ENCODE measurements at places on chromosomes 4 and X. TPM values are rescaled to one million over a fixed set of nuclear protein-coding genes. Genes with fewer than 3 reads are reported as not detected.
A peak's percentile ranks its signal among the peaks of the same experiment; 100 is the strongest.

DNA sequence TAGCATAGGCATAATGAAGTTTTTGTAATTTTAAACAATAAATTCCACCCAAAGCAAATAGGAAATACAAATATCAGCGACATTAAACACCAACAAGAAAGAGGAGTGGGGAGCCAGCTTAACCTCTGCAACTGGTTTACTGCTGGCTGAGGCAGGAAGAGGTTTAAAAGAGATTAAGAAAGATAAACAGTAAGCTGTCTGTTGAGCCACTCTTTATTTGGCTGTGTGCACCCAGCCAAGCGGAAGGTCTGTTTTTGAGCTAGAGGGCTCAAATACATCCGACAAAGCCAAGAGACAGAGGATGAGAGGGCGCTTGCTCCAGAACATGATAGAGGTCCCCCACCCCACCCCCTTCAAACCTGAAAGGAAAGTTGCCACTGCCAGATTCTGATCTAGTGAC, 191.4 kb downstream of the MGST2 start:
- no peak for DNase-seq

The NXF2B gene
- not detected for total RNA-seq

DNA sequence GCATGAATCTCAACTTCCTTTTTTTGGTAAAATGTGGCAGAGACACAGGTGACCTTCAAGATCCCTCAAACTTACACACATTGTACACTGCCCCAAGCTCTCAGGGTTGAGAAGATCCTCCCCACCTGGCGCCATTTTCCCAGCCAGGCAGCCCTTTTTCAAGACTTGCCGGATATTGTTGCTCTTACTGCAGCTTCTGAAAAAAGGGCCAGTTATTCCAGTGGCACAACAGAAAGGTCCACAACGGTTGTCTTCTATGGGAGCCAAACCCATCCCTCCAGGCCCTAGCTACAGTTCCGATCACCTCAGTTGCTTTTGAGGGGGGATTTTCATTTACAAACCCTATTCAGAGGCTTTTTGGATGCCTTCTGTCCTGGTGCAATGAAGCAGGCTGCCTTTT, 101.1 kb downstream of the CHIC2 start:
- DNase-seq: no peak

- no peak for DNase-seq
Measured at GRCh38 chr4:125492957-125493356, 178.2 kb downstream of the FAT4 start.

The DCHS2 gene
- total RNA-seq: not detected

DNA sequence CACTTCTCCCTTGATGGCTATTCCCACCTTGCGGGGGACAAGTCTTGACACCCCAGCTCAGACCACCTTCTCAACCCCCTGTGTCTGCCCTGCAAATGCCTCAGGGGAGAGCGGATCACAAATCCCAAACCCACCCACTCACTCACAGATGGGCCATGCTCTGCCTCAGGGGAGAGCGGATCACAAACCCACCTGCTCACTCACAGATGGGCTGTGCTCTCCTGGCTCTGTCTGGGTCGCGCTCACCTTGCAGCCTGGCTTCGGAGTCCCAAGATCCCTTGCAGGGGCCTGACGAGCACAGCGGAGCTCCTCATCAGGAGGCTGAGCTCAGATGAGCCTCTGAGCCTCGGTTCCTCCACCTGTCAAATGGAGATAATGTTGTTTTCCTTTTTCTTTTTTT, 38.6 kb downstream of the HTRA3 start:
- no peak for DNase-seq

The EREG gene
- total RNA-seq: not detected

GRCh38 chrX:80285131-80285773, 135.0 kb upstream of the TENT5D start:
- peak; percentile 20 for DNase-seq

- no peak for DNase-seq
Measured at GRCh38 chr4:185685804-185686203, 126.2 kb downstream of the SORBS2 start.

DNA sequence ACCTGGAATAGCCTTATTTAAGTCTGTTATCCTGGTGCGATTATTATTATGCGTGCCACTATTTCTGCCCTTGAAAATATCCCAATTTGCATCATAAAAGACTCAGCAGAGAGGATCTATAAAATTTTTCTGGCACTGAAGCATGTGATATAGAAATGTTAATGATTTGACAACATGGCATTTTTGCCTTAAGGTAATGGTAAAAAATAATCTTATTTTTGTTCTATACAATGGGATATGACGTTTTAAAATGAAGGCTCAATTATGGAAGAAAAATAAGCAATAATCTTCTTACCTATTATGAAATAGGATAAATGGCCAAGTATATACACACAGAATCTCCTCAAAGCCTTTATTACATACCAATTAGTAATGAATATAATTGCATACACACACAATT, 113.5 kb downstream of the PDGFC start:
- no peak for DNase-seq

DNA sequence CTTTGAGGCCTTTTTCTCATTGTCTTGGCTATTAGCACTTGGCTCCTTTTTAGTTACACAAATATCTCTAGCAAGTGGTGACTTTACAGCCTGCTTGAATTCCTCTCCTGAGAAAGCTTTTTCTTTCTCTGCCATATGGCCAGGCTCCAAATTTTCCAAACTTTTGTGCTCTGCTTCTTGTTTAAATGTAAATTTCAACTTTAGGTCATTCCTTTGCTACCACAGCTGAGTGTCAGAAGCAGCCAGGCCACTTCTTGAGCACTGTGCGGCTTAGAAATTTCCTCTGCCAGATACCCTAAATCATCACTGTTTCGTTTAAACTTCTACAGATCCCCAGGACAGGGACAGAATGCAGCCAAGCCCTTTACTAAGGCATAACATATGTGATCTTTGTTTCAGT, 222.4 kb downstream of the FBXO8 start:
- DNase-seq: no peak

The SLC34A2 gene
- not detected for total RNA-seq

The PHEX gene
- total RNA-seq: 0.31 TPM

DNA sequence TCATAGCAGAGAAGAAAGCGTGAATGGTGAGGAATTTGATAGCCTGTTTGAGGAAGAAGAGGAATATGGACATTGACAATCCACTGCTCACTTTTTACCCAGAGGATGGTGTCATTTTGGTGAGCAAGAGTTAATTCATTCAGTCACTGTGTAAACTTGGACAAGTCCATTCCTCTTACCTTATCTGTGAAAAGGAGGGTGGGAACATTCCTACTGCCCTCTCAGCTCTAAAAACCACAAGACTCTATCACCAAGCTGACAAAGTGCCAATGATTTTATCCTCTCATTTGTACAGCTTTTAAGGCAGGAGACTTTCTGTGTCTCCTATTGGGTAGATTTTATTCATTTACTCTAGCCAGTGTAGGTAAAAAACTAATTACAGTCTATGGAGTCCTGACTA, 103.8 kb downstream of the LUZP4 start:
- DNase-seq: no peak

- DNase-seq: no peak
Measured at GRCh38 chr4:152508386-152508785, 27.5 kb downstream of the FBXW7 start.

DNA sequence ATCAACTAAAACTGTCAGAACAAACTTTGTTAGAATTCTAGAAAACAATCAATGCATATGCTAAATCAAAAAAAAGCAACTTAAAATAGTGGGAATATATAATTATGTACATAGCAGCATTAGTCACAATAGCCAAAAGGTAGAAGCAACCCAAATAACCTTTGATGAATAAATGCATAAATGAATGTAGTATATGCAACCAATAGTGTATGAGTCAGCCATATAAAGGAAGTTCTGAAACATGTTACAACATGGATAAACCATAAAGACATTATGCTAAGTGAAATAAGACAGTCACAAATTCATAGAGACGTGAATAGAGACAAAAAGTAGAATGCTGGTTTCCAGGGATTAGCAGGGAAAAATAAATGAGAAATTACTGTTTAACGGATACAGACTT, 762.8 kb upstream of the INTU start:
- DNase-seq: no peak

DNA sequence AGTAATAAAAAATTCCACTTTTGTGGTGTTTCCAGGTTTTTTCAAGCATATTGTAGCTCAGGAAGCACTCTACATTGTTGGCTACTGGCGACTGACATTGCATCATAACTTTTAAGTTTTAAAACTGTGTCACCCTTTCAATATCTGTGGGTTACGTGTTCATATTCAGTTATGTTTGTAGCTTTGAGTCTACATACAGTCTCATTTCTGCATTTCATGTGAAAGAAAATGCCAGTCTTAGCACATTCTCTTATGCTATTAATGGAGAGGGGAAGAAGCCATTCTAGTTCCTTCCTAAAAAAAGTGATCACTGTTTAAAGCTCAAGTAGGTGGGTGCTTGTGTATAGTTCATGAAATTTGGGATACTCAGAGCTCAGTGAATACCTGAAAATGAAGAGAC, 38.1 kb downstream of the DIAPH2 start:
- DNase-seq: no peak

- no peak for DNase-seq
Measured at GRCh38 chrX:124289443-124289842, 43.0 kb upstream of the TEX13D start.

DNA sequence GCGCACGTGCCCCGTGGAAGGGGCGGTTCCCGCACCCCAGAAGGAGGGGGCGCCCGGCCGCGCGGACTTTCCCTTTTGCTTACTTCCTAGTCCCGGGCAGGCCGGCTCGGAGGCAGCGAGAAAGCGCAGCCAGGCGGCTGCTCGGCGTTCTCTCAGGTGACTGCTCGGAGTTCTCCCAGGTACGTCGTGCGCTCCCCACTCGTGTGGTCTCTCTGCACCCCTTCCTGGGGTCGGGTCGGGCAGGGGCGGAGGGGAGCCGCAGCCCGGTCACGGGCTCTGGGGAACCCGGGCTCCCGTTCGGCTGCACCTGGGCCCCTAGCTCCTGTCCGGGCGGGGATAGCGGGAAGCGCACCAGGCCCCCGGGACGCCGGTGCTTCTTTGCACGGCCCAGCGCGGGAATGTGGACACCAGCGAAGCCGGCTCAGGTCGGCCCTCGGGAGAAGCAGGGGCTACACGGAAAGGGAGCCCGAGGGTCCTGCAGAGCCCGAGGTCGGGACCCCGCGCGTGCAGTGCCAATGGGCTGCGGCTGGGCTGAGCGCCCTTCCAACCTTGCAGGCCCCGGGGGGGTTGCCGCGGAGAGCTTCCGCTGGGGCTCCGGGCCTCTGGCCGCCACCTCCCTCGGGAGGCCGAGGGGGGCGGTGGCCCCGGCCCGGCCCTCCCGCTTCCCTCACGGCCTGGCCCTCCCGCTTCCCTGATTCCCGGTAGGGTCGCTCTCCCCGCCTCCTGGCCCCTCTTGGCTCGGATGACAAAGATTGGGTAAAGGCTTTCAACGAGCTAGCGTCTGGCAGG, at the start of gene TLR2:
TSS of gene TLR2 (plus strand) at position 99 of the 789 bp plus-strand sequence. CDS start 18,628 bp downstream, outside the sequence.
- peak; percentile 83 for DNase-seq

The SOWAHD gene
- 0.30 TPM for total RNA-seq

DNA sequence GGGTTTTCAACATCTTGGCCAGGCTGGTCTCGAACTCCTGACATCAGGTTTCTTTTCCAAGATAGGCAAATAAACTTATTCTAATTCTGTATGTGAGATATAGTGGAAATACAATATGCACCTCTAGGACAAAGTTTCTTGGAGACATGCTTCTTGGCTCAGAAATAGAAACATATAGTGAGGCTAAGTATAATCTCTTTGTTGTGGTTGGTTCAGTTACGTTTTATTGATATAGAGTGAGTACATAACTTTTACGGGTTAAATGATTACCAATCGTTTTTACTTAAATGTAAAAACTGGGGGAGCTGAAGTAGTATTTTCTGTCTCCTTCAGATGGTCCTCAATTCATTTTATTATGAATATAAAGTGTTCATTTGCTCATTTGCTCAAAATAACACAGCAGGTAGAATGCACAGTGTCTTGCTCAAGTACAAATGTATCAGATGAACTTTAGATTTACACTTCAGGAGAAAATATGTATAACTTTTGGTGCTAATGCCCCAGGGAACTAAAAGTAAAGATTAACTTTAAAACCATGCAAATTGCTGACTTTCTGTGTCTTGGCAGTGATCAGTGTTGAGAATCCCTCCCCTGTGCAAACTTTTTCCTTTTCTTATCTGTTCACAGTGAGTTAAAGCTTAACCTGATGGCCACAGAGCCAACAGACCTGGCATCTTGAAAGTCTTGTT, 77.6 kb downstream of the AFF1 start:
- no peak for DNase-seq

DNA sequence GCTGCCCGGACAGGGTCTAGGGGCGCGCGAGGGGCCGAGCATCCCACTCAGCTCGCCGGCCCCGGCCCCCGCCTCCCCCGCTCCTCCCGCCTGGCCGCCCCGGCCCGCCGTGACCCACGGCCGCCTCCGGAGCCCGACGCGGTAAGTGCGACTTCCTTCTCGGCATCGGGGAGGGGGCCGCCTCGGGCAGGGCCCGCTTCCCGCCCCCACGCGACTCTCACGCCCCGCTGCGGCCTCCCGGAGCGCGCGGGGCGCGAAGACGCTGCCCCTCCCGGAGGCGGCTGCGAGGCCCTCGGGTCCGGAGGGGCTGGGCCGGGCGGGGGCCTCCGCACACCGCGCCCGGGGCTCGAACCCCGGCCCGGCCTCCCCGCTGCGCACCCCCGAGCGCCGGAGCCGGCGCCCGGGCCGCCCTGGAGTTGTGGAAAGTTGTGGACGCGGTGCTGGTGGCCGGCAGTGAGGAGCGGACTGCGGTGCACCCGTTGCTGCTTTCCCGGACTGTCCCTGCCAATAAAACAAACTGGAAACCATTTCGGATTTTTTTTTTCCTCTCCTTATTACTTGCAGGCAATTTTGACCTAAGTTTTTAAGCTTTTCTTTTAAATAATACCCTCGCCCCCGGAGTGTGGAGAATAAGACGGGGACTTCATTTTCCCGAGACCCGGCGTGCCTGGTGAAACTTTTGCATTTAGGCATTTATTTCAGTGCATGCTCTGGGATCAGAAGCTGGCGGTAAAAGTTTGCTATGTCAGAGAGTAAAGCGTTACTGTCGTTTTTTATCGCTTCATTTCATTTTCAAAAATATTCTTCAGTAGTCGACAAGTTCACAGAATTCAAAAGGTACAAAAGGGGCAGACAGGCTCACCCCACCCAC, 13.0 kb upstream of the TMEM156 start:
- DNase-seq: peak; percentile 57
